Thoracic aorta (tissue), 2 donors: ENCODE measurements at places on chromosomes 1 and 21. TPM values are rescaled to one million over a fixed set of nuclear protein-coding genes. Genes with fewer than 3 reads are reported as not detected.

Gene CYP4A11
- total RNA-seq: not detected

Gene PPP2R5A
- 46.1 TPM for total RNA-seq

Gene KCNE2
- total RNA-seq: not detected

Gene THEMIS2
- total RNA-seq: 119 TPM

Gene DSCAM
- total RNA-seq: not detected

Gene LAMC2
- 0.54 TPM for total RNA-seq

Gene DDAH1
- 30.5 TPM for total RNA-seq

Gene CLCC1
- 36.4 TPM for total RNA-seq

Gene CHIA
- total RNA-seq: not detected

Gene PRAMEF2
- not detected for total RNA-seq

- peaks cover 5% of the 10 kb centered on the region for H3K4me1 ChIP-seq
- H3K36me3 ChIP-seq: no peaks in the 10 kb centered on the region
- H3K4me3 ChIP-seq: no peak overlapping the region
- DNase-seq: no peak
- no peak overlapping the region for H3K27ac ChIP-seq
Observed at GRCh38 chr1:45545553-45546310, 4.9 kb upstream of the AKR1A1 start.

DNA sequence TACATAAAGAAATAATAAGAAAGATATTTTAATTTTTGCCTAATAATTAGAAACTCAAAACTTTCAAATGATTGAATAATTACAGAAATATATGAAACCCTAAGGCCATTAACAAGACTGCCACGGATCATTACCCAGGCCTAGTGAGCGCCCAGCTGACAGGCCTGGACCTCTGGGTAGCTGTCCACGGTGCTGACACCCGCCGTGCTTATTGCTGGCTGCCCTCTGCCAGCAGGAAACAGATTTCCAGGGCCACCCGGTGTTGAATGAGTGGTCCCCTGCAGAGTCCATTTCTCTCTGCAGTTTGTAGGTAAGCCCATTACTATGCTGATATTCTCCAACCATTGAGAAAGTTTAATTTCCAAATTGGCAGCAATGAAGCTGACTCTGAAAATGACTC lies 254.4 kb upstream of the GJB5 start:
- no peaks in the 10 kb centered on the region for H3K36me3 ChIP-seq
- no peaks in the 10 kb centered on the region for H3K4me1 ChIP-seq
- no peaks in the 10 kb centered on the region for H3K27me3 ChIP-seq
- no peak overlapping the region for H3K27ac ChIP-seq
- no peak overlapping the region for H3K4me3 ChIP-seq
- DNase-seq: no peak

- H3K36me3 ChIP-seq: peaks cover 14% of the 10 kb centered on the region
- no peak overlapping the region for H3K4me3 ChIP-seq
- no peak for DNase-seq
- no peak overlapping the region for H3K27ac ChIP-seq
- no peaks in the 10 kb centered on the region for H3K27me3 ChIP-seq
Observed at GRCh38 chr1:171739656-171740055, 2.2 kb downstream of the VAMP4 start.

- no peak overlapping the region for H3K27ac ChIP-seq
- no peak for DNase-seq
- no peak overlapping the region for H3K4me3 ChIP-seq
- H3K36me3 ChIP-seq: no peaks in the 10 kb centered on the region
- no peaks in the 10 kb centered on the region for H3K27me3 ChIP-seq
- H3K4me1 ChIP-seq: no peaks in the 10 kb centered on the region
Observed at GRCh38 chr1:27858949-27859576, 13.3 kb upstream of the THEMIS2 start.

DNA sequence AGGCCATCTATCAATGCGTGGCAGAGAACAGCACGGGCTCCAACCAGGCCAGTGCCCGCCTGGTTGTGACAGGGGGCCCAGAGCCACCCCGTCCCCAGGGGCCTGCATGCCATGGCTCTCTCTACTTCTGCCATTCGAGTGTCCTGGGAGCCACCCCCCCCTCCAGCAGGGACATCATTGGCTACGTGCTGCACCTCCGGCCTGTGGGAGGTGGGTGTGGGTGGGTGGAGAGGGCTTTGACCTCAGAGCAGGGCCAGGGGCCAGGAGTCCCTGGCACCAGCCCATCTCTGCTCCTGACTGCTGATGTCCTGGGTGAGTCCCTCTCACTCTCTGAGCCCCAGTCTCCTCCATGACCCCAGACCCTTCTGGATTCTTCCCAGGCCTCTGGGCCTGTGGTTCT lies 25.3 kb downstream of the SLC27A3 start:
- no peaks in the 10 kb centered on the region for H3K27me3 ChIP-seq
- no peak overlapping the region for H3K4me3 ChIP-seq
- no peaks in the 10 kb centered on the region for H3K4me1 ChIP-seq

DNA sequence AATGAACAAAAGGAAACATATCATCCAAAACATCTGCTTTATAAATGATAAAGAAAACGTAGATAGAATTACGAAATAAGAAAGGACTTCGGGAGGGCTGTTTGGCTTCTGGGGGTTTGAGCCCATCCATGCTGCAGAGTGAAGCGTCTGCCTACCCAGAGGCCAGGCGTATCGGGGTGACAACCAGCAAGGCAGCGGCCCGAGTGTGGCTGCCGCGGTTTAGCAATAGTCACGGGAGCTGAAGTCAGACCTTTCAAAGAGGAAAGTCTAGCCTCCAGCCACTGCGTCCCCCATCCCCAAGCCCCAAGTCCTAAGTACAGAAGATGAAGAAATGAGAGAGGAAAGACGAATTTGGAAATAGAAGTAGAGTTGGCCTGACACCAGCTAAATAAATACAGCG lies 8.6 kb downstream of the SLC37A1 start:
- H3K4me1 ChIP-seq: no peaks in the 10 kb centered on the region
- H3K36me3 ChIP-seq: no peaks in the 10 kb centered on the region
- DNase-seq: no peak
- H3K27ac ChIP-seq: no peak overlapping the region
- no peaks in the 10 kb centered on the region for H3K27me3 ChIP-seq
- no peak overlapping the region for H3K4me3 ChIP-seq

GRCh38 chr1:7455796-7456721 lies 315.0 kb upstream of the VAMP3 start:
- no peaks in the 10 kb centered on the region for H3K27me3 ChIP-seq
- no peak overlapping the region for H3K4me3 ChIP-seq

- no peaks in the 10 kb centered on the region for H3K36me3 ChIP-seq
- no peak overlapping the region for H3K27ac ChIP-seq
- no peaks in the 10 kb centered on the region for H3K4me1 ChIP-seq
- no peaks in the 10 kb centered on the region for H3K27me3 ChIP-seq
- no peak overlapping the region for H3K4me3 ChIP-seq
- no peak for DNase-seq
Observed at GRCh38 chr1:83818916-83819315, 180.0 kb downstream of the TTLL7 start.

DNA sequence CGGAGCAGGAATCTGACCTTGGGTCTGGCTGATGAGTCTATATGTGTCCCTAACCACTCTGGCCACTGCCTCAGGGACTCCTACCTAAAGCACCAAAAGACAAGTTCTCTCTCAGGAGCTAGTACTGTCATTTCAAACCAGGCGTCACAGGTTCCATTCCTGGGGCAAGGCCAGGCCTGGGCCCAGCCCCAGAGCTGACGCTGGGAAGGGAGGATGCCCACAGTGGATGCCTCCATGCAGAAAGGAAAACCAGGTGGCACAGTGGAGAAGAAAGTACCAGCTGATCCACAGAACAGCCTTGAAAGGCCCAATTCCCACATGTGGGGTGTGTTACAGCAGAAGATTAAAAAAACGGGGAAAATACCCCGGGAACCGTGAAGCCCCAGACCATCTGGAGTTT lies 77.4 kb downstream of the DMRTB1 start:
- H3K4me1 ChIP-seq: no peaks in the 10 kb centered on the region
- no peak for DNase-seq
- no peaks in the 10 kb centered on the region for H3K36me3 ChIP-seq
- H3K27ac ChIP-seq: no peak overlapping the region
- no peaks in the 10 kb centered on the region for H3K27me3 ChIP-seq

DNA sequence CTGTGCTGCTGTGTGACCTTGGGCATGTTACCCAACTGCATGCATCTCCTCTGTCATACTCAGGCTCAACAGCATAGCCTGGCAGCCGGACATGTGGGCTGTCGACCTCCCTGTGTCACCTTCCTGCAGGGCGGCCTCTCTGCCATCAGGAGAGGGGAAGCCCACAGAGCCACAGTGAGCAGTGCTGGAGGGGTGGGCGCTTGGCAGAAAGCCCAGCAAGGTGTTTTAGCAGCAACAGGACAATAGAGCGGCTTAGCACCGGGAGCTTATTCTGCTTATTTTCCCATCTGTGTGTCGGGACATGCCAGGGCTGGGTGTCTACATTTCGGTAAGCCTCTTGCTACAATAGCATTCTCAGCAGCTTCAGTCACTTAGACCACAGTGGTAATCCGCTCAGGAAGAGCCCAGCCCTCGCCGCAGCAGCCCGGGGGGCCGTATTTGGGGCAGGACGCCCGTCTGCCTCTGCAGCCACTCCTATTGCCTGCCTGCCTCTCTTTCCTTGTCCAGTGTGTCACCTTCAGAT lies 22.8 kb upstream of the CDK18 start:
- no peaks in the 10 kb centered on the region for H3K27me3 ChIP-seq
- H3K27ac ChIP-seq: no peak overlapping the region
- no peaks in the 10 kb centered on the region for H3K36me3 ChIP-seq
- H3K4me3 ChIP-seq: no peak overlapping the region

- H3K36me3 ChIP-seq: no peaks in the 10 kb centered on the region
- H3K27me3 ChIP-seq: no peaks in the 10 kb centered on the region
- H3K27ac ChIP-seq: no peak overlapping the region
- no peak overlapping the region for H3K4me3 ChIP-seq
Observed at GRCh38 chr1:227844320-227845146, 29.1 kb downstream of the PRSS38 start.

GRCh38 chr1:7266561-7266960 lies 481.3 kb downstream of the CAMTA1 start:
- DNase-seq: no peak
- H3K4me1 ChIP-seq: no peaks in the 10 kb centered on the region
- no peaks in the 10 kb centered on the region for H3K27me3 ChIP-seq
- H3K27ac ChIP-seq: no peak overlapping the region
- no peaks in the 10 kb centered on the region for H3K36me3 ChIP-seq

- DNase-seq: no peak
- no peaks in the 10 kb centered on the region for H3K27me3 ChIP-seq
- H3K36me3 ChIP-seq: no peaks in the 10 kb centered on the region
- H3K27ac ChIP-seq: no peak overlapping the region
- no peak overlapping the region for H3K4me3 ChIP-seq
Observed at GRCh38 chr21:41501919-41502318, 6.0 kb downstream of the TMPRSS2 start.

DNA sequence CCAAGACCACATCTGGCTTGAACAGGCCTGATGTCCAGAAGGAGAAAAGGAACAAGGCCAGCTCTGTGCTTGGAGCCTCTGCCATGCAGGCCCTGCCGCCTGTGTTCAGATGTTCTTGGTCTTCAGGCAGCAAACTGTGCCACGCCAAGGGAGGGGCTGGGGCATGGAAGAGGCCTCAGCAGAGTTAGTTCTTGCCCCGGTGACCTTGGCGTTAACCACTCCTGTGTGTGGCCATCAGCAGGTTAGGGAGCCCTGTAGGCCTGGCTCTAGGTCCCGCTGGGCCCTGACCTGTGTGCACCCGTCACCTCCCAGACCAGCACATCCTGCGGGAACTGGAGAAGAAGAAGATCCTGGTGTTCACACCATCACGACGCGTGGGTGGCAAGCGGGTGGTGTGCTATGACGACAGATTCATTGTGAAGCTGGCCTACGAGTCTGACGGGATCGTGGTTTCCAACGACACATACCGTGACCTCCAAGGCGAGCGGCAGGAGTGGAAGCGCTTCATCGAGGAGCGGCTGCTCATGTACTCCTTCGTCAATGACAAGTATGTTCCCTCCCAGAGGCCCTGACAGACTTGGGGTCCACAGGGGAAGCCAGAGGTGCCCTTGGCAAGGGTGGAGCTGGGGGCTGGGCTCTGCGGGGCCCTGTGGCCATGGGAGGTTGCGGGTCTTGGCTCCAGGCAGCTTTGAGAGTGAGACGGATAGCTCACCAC lies 7.1 kb downstream of the ZC3H12A start:
- peaks cover 39% of the 10 kb centered on the region for H3K36me3 ChIP-seq
- peaks cover 75% of the 10 kb centered on the region for H3K4me1 ChIP-seq
- no peak overlapping the region for H3K4me3 ChIP-seq
- no peak for DNase-seq
- H3K27ac ChIP-seq: peak overlapping the region; percentile 18
- H3K27me3 ChIP-seq: no peaks in the 10 kb centered on the region

DNA sequence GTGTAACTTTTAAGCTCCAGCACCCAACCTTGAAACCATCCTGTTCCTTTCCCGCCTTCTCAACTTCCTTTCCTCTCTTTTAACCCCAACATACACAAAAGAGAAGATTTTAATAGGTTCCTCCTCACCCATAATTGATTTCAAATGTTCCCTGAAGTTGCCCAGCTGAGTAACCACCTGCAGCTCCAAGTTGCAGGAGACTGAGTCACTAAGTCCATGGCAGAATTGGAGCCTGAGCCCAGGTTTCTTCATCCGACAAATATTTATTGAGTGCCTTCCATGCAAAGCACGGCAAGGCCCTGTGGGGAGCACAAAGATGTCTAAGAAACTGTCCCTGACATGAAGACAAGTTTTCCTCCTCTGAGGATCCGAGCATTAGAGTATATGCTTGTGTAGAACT lies 97.7 kb downstream of the PAPPA2 start:
- DNase-seq: no peak
- peaks cover 19% of the 10 kb centered on the region for H3K4me1 ChIP-seq
- peak overlapping the region; percentile 64 for H3K27ac ChIP-seq
- no peaks in the 10 kb centered on the region for H3K36me3 ChIP-seq
- H3K27me3 ChIP-seq: no peaks in the 10 kb centered on the region

DNA sequence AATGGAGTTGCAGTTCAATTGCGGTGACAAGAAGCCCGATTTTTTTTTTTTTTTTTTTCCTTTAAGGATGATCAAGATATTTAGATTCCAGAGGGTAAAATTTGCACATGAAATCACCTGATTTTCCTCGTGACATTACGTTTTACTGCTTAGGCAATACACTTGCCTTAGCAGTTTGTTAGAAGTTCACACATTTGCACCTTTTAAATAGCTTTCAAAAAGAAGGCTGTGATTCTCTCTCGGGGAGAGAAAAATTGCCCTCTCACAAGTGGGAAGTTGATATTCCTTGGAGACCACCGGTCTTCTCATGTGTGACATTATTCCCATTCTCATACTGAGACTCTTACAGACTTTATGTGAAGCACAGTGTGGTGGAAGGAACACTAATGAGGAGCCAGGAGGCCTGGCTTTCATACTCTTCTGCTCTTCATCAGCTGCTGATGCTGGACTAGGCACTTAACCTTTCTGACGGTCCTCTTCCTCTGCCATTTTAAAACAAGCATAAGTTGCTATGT lies 69.8 kb upstream of the HSPA13 start:
- H3K4me1 ChIP-seq: no peaks in the 10 kb centered on the region
- H3K27ac ChIP-seq: no peak overlapping the region
- no peak overlapping the region for H3K4me3 ChIP-seq
- DNase-seq: no peak
- H3K36me3 ChIP-seq: no peaks in the 10 kb centered on the region
- H3K27me3 ChIP-seq: no peaks in the 10 kb centered on the region

GRCh38 chr1:184479435-184480167 lies 92.8 kb downstream of the C1orf21 start:
- no peaks in the 10 kb centered on the region for H3K36me3 ChIP-seq
- peaks cover 27% of the 10 kb centered on the region for H3K4me1 ChIP-seq
- H3K4me3 ChIP-seq: no peak overlapping the region
- no peak for DNase-seq
- no peak overlapping the region for H3K27ac ChIP-seq
